ENCODE measurements at places on chromosomes 6 and 20.

DNA sequence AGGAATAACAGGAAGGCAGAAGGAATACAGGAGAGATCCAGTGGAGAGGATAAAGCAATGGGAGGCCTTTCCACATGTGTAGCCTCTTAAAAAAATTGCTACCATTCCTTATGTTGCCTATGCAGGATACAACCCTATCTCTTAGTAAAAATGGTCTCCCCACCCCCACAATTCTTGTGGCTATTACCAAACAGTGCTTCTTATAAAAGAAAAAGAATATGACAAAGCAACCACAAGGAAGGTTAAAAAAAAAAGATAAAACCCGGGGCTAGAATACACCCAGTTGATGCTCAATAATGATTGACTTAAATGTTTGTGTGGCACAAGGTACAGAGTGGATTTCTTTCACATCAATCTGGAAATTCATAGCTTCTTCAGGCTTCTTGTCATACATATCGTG is 250.9 kb downstream of the HIVEP2 start:
- DNase-seq: no peak

DNA sequence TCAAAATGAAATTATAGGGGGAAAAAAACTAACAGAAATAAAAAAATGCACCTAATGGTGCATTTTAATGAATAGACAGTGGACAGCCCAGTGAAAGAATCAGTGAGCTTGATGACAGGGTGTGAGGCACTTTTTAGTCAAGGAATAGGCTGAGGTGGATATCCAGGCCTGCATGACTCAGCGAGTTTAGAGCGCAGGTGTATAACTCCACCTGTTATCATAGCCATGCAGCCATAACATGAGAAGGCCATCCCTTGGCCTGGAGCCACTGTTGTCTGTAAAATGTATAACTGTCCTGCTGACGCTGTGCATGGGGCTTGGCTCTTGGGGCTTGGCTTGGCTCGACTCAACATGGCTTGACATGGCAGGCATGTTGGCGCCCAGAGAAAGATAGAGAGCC is 331.5 kb upstream of the NOX3 start:
- no peak for DNase-seq

DNA sequence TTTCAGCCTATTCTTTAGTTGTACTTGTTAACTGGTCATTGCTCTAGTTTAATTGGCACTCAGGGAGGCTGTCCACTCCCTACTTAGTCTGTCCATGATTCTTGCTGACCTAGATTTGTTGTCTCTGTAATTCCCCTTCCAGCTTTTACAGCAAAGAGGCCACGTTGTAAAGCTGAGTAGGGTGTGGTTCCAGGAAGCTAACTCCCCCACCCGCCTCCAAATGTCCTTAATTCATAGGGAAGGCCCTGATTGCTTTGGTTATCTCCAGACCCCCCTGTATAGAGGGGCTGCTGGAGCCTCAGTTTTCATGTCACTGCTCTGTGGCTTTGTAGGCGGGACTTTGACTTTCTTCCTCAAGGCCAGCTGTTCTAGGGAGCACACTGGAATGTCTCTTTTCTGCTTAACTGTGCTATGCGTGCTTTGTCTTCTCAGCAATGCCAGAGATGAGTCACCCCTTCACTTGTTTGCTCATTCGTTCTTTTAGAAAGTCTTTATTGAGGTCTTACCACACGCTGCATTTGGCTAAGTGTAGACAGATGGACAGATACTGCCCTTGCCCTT is 175.1 kb upstream of the JAG1 start:
- DNase-seq: no peak

DNA sequence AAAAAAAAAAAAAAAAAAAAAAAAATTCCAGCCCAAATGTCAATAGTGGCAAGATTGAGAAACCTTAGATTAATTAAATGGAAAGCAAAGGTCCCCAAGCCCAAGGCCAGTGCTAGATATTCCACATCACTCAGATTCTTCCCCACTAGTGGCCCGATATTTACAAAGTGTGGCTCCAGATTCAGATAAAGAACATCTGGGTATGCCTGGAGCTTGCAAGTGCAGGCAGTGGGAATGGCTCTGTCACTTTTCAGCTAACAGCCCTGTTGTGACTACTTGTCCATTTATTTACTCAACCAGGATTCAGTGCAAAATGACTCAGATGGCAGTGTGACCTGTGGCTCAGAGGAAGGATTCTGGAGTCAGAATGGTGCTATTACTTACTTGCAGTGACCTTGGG is 8.2 kb upstream of the KCNB1 start:
- no peak for DNase-seq
